ENCODE measurements at places on chromosomes 1 and 21.

- DNase-seq: no peak
Measured at GRCh38 chr21:42732033-42732410, 78.6 kb downstream of the PDE9A start.

- DNase-seq: no peak
Measured at GRCh38 chr1:234292011-234292410, 81.2 kb upstream of the COA6 start.

- DNase-seq: no peak
Measured at GRCh38 chr1:108521990-108522393, 37.9 kb upstream of the EEIG2 start.

GRCh38 chr1:52814465-52814864 is 28.1 kb upstream of the ZYG11A start:
- DNase-seq: no peak

- DNase-seq: no peak
Measured at GRCh38 chr1:119336848-119337247, 31.7 kb upstream of the HAO2 start.

- no peak for DNase-seq
Measured at GRCh38 chr1:202807451-202807925, 733 bp downstream of the KDM5B start.

- no peak for DNase-seq
Measured at GRCh38 chr1:208919371-208919770, 664.1 kb upstream of the CAMK1G start.

DNA sequence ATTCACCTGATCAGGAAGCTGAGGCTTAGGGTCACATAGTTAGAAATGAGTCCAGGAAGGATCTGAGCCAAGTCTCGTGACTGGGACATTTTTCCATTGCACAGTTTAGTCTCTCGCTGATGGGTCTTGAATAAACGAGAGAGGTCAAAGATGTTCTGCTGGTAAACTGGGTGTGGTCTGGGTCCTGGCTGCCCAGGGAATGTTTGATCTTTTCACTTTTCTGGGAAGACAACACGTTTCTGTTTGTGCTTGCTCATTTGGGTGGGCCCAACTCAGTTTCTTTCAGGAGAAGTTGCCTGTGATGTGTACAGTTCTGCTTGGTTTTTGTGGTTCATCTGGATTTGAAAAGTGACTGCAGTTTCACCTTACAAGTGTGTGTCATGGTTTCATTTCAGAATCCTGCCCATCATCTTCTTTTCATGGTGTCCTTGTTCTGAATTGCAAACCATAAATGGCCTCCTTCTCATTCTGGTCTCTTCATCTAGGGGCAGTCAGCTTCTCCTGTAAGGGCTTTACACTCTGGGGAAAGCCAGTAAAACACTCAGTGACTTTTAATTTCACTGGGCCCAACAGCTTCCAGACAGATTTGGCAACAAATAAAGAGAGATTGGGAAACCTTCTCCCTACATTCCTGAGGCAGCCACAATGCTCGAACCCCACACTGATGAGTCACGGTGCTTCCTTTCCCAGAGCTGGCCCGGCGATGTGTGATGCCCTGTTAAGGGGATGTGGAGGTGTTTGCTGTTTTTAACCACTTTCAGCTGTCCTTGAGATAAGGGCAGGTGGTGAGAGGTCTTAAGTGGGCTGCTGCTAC is 7.2 kb upstream of the TACSTD2 start:
- no peak for DNase-seq

DNA sequence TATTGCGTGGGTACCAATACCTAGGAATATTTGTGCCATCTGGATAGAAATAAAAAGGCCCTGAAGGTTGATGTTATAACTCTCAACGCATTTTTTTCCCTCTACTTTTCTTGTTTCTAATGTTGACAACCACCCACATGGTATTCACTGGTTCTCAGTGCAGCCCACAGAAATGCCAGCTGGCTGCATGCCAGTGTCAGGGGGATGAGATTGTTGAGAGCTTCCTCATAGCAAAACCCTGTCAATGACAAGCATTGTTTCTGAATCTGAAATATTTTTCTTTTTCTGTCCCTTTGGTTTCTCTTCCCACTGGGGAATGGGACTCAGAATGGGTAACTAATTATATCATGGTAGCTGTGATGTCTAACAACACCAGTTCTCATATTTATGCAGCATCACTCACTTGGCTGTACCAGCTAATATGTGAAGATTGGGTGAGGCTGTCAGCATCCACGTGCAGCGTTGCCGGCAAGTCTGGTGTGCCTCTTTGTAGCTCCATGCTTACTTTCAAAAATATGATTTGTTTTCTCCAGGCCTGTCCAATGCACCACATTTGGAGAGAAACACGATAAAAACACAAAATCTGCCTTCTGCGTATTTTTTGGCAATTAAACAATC is 284.6 kb downstream of the PTBP2 start:
- no peak for DNase-seq

DNA sequence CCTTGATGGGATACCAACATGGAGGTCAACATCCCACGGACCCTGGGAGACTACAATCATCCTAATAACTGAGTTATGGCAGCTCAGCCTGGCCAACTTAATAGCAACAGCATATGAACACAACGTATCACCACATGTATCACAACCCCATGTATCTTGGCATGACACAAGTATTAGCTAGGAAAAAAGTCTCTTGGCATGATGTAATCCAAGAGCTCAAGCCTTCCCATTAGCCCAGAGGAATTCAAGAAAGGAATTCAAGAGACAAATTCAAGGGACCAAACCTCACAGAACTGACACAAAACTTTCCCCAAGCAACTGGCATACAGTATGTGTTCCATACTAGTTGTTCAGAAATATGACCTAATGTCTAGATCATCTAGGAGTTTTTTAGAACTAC is 100.9 kb upstream of the HMGB4 start:
- no peak for DNase-seq

DNA sequence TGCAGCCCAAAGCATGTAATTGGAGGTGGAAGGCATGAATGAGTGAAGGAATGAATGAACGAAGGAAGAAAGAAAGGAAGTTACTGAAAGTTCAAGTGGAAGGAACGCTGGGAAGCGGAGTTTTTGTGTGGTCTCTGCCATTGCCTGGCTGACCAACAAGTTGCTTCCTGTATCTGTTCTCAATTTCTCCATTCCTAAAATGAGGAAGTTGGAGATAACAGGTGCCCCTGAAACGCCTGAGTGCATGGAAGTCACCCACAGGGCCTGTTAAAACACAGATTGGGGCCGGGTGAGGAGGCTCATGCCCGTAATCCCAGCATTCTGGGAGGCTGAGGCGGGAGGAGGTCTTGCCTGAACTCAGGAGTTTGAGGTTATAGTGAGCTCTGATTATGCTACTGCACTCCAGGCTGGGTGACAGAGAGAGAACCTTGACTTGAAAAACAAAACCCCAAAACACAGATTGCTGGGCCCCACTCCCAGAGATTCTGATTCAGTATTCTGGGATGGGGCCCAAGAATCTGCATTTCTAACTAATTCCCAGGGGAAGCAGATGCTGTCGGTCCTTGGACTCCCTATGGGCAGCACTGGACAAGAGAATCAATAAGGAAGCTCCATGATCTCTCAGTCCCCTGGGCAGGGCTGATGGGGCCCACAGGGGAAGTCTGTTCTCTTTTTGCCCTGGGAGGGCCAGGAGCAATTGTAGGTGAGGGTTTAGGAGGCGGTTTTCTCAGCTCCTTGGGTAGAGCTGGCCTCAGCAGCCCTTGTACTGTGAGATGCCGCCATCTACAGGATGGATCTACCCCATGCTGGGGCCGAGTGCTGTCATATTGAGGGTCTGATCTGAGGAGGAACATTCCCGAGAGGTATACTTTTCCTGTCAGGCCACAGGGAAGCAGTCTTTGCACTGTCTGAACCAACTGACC is 3.3 kb upstream of the CNR2 start:
- DNase-seq: peak; percentile 27

DNA sequence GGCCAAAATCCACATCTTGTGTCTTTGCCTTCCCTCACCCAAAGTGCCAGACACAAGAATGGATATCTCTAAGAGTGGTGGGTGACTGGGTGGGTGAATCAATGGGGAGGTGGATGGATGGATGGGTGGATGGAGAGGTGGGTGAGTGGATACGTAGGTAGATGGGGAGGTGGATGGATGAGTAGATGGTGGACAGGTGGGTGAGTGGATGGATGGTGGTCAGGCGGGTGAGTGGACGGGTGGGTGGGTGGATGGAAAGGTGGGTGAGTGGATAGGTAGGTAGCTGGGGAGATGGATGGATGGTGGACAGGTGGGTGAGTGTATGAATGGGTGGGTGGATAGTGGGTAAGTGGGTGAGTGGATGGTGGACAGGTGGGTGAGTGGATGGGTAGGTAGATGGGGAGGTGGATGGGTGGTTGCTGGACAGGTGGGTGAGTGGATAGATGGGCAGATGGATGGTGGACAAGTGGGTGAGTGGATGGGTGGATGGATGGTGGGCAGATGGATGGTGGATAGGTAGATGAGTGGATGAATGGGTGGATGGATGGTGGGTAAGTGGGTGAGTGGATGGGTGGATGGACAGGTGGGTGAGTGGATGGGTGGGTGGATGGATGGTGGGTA is 34.2 kb downstream of the SLC19A1 start:
- DNase-seq: no peak

- DNase-seq: no peak
Measured at GRCh38 chr1:18058981-18059605, 48.5 kb upstream of the IGSF21 start.

GRCh38 chr1:67958472-67958871 is 92.0 kb downstream of the DIRAS3 start:
- DNase-seq: no peak

GRCh38 chr1:38291906-38292521 is 245.4 kb upstream of the POU3F1 start:
- no peak for DNase-seq

DNA sequence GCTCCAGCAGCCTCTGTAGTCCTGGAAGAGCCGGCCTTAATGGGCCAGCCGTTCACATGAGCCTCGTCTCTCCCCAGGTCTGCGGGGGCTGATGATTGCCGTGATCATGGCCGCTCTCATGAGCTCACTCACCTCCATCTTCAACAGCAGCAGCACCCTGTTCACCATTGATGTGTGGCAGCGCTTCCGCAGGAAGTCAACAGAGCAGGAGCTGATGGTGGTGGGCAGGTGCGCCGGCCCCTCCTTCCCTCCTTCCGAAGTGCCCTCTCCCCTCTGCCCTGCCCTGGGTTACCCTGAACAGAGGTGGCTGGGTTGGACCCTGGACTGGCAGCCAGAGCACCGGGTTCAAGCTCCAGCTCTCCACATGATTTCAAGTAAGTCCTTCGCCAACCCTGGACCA is 13.1 kb downstream of the SLC5A9 start:
- DNase-seq: no peak

DNA sequence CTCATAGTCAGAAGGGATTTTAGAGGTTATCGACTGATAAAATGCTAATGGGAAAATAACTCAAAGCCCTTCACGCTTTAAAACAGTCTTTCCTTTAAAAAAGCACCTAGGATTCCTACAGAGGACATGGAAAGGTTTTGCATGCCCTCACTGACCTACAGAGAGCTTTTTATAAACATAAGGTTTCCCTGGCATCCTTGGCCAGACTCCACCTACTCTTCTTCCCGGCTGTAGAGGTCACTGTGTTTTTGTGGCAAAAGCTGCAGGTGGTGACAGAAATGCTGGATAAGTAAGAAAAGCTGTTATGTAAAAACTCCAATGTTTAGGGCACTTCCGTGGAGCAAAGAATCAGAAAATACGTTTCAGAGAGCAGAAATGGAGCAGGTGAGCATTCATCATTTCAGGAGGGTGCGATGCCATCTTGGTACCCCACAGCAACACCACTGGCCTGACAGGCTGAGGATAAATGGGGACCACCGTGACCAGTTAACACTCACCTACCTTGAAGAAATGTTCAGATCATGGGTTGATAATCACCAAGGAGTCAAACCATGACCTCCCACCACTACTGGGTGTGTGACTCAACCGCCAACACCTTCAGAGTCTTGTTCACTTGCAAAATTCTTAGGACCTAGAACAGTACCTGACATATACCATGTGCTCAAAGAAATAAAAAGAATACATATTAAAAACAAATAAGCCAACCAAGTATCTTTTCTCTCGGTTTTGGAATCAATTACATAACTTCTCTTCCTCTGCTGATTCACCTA is 46.6 kb downstream of the SSBP3 start:
- no peak for DNase-seq

DNA sequence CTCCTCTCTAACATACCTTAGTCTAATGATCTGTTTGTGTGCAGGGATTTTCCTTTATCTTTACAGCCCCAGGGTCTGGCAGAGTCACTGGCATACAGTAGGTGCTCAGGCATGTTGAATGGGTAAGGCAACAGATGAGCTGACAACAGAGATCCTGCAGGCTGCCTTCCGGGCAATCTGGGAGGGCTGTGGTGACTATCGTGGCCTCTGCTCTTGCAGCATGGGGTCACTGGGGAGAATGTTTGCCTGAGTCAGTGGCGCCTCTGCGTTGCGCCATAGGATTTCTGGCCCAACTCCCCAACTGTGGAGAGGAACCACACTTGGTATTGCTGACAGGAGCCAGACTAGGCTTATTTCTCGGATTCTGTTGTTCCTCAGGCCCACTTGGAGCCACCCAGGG is 93.8 kb downstream of the LAMC2 start:
- DNase-seq: no peak

- no peak for DNase-seq
Measured at GRCh38 chr1:39391691-39392679, 99.5 kb upstream of the BMP8A start.

- no peak for DNase-seq
Measured at GRCh38 chr1:32878637-32879041, 7.7 kb upstream of the HPCA start.

DNA sequence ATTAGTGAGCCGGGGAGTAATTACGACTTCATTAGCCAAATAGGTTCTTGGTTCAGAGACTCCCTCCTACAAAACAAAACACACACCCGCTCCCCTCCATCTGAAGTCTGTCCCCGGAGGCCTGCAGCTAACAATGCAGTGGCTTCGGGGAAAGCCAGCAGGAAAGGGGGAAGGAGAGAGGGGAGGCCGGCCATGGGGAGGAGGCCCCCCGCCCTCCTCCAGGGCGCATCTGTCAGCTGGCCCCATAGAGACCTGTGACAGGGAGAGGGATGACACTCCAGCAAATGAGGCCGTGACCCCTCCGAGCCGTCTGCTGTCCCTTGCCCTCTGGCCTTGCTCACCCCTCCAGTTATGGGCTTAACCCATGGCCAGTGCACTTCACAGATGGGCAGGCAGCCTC is 12.1 kb upstream of the CNTN2 start:
- DNase-seq: no peak

- DNase-seq: no peak
Measured at GRCh38 chr1:67879485-67879884, 46.2 kb upstream of the GNG12 start.

GRCh38 chr1:12456979-12457378 is 161.0 kb downstream of the DHRS3 start:
- no peak for DNase-seq

- no peak for DNase-seq
Measured at GRCh38 chr1:35850051-35850450, 33.0 kb upstream of the AGO1 start.

DNA sequence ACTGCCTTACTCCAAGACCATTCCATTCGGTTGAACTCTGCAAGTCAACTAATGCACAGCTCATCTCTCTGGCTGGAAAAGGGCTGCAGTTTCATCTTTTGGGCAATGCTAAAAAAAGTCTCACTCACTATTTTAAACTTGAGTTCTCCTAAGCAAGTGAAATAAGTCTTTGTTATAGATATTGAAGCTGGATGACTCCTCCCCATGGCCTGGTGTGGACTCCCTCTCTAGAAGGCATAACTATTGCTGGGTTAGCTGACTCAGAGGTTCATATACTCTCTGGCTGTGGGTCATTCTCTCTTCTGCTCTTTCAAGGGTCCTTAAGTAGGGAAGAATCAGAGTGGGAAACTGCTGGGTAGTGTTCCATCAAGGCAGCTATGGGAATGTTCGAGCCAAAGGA is 88.0 kb downstream of the XCL2 start:
- DNase-seq: no peak

Data from stimulated activated CD8-positive, alpha-beta memory T cell treated with anti-CD3 and anti-CD28 coated beads, Interleukin-15, amount 100 ng/mL, for 1 hour (primary cell).